ENCODE measurements at places on chromosomes 1 and 21.

DNA sequence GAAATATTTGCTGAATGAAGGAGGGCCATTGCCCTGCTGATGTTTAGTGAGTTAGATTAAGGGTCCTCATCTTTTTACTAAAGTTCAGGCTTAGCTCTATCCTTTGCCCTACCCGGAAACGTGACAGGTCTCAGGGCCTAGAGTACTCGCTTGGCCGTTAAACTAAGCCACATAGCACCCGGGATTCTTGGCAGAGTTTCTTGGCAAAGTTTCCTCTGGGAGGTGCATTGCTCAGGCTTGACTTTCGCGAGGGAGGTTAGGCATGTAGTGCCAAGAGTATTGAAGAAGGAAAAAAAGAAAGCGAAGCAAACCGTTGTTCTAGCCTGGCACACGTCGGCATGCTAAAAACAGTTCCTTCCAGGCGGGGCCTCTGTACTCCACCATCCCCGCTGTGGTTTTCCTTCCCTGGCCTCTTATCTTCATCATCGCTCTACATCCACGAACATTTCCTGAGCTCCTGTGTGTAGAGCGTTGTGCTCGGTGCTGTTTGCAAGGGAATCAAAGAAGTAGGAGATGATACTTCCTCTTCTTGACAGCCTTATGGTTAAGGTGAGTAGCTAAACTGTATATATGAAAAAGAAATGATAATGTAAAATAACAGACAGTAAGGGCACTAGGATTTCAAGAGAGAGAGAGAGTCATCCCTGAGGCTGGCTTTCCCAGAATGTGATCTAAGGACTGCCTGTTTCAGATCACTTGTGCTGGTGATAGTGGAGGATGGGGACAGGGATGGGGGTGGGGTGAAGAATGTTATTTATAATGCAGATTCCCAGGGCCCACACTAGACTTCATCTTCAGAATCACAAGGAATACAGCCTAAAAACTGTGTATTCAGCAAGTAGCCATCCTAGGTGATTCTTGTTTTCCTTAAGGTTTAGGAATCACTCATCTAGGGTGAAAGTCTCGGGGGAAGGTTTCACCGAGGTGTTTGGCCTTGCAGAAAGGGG lies 18.8 kb downstream of the RNF220 start:
- no peak for DNase-seq

GRCh38 chr1:48080331-48081255 lies 83.4 kb upstream of the TRABD2B start:
- no peak for DNase-seq

DNA sequence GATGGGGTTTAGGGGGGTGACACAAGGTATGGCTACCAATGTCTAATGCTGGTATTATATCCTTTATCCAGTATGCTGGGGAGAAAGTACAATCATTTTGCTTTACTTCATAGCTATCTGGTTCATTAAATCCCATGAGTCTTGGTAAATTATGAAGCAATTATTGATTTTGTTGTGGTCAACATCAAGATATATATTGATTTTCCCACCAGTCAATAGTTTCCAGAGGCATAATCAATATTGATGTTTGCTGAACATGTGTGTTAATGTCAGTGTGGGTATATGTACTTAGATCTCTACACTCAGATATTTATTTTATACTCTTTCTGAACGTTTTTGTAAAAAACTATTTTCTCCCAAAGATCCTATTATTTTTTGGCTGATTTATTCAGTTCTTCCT lies 155.5 kb downstream of the BACH1 start:
- no peak for DNase-seq

DNA sequence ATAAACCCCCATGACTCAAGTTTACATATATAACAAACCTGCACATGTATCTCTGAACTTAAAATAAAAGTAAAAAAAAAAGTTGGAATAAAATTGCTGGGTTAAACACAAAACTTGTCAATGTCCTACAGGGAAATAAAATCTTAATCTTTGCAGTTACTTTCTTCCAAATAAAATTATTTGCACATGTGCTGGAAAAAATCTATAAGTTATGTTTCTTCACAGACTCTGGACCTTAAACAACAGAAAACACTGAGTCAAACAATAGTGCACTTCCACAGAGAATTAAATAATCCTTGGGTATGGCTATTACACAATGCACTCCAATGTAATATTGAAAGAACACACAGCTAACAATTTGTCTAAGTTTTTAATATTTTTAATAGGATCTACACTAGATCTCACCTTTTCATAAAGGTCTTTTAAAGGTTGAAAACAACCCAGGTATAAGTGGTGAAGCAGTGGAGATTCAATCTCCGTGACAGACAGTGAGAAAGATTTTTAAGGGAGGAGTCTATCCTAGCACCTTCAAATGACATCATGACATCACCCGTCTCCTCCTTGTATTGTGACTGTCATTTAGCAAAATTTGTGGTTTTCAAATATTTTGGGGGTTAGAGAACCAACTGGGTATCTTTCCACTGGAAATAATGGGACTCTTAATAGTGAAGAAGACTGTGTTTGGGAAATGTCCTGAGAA lies 25.2 kb upstream of the FGGY start:
- DNase-seq: no peak

GRCh38 chr1:245822996-245823395 lies 668.2 kb downstream of the KIF26B start:
- no peak for DNase-seq

DNA sequence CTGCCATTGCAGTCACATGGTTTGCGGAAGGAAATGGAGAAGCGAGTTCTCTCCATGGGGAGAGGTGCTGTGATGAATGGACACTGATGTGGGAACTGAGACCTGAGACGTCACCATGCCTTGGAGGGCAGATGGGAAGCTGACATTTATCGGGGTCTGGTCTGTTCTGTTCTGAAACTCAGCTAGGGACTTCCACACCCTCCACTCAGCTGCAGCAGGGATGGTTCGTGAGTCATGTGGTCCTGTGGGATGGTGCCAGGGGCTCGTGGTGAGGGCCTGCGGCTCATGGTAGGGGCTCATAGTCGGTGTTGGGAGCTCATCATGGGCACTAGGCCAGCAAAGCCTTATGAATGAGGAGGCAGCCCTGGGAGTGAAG lies 6.1 kb downstream of the GPR137B start:
- DNase-seq: no peak

DNA sequence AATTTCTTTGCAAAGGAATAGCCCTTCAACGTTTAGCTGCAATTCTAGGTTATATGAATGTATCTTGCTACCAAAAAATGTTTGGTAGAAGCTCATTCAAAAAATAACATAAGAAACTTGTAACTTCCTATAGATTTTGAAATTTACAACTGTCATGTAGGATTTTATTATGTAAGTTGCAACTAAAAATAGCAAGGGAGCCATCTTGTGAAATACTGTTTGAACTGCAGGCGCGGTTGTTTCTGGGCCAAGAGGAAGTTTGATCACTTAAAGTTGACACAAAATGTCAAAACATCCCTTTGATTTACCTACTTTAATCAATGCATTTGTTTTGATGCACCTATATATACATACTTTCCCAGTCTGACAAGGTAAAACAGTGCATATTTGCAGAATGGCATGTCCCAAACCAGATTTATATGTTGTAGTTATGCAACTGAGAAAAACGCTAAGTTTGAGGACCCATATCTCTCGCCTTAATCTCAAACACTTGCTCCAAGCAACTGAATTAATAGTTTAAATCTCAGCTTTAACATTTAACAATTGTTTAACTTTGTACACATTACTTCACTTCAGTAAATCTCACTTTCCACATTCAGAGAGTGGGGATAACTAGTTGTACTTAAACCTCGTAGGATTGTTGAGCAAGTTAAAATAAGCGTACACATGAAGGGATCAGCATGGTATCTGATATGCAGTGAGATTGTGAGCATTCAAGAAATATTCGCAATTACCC lies 63.9 kb downstream of the KCNK2 start:
- no peak for DNase-seq

GRCh38 chr1:24224761-24225160 lies 37.7 kb upstream of the IFNLR1 start:
- DNase-seq: no peak

- DNase-seq: no peak
Measured at GRCh38 chr1:244454412-244454811, 2.7 kb upstream of the ADSS2 start.

- no peak for DNase-seq
Measured at GRCh38 chr1:150162582-150162861, 12.8 kb downstream of the PLEKHO1 start.

GRCh38 chr1:16900751-16901150 lies 5.0 kb downstream of the RNU1-2 start:
- DNase-seq: no peak

GRCh38 chr1:166172106-166172505 lies 5.3 kb upstream of the FAM78B start:
- no peak for DNase-seq

All from ascending aorta (tissue), 2 donors.